ENCODE measurements at places on chromosomes 7 and 10. TPM values are rescaled to one million over a fixed set of nuclear protein-coding genes. Genes with fewer than 3 reads are reported as not detected.

- DNase-seq: no peak
- H3K4me3 ChIP-seq: no peak overlapping the region
- H3K36me3 ChIP-seq: no peaks in the 10 kb centered on the region
- H3K4me1 ChIP-seq: no peaks in the 10 kb centered on the region
- H3K27me3 ChIP-seq: no peaks in the 10 kb centered on the region
Observed at GRCh38 chr10:116385311-116385710, 42.3 kb upstream of the PNLIPRP3 start.

DNA sequence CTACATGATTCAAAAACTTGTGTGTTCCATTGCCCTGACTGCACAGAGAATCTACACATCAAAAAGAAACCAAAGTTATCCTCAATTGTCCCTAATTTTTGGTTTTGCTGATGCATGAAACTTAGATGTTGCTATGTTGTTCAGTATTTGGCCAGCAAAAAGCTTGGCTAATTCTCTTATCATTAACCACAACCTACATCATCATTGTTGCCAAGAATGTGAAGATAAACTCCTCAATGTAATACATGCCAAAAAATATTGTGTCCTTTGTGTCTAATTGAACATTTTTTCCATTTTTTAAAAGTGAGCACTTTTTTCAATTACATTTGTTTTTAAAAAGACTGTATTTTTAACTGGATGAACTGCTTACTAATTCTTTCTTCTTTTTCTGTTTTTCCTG, 268.0 kb upstream of the SEMA3D start:
- no peak overlapping the region for H3K27ac ChIP-seq
- H3K27me3 ChIP-seq: no peaks in the 10 kb centered on the region
- no peaks in the 10 kb centered on the region for H3K36me3 ChIP-seq
- no peaks in the 10 kb centered on the region for H3K4me1 ChIP-seq
- H3K4me3 ChIP-seq: no peak overlapping the region
- DNase-seq: no peak

DNA sequence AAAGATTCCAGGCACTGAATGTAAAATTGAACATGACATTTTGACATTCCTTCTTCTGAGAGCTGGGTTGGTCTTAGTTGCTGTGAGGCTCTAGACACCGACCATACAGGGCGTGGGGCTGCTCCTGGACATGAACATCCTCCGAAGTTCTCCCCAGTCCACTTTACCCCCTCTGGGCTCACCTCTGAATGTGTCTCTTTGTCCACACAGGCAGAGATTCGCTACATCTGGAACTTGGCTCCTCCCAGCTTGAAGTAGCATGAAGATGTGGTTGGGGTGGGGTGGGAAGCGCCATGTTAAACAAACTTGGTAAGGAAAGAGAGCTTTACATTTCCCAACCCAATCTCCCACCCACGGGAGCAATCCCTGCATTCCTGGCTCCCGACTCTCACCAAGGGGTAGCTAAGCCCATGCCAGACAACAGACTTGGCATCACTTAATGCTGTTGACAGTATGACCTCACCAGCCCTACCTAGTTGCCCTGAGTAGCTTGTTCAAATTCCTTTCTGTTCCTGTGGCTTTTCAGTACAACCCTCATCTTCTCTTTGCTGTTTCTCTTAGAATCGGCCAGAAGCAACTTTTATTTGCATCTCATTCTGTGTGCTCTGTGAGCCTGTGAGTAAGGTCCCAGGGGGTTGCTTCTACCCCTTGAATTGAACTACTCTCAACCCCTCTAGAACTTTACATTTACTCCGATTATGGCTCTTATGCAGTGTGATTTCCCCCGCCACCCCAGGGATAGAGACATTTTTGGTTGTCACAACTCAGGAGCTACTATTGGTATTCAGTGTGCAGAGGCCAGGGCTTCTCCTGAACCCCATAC, 211.4 kb downstream of the SEC23IP start:
- no peaks in the 10 kb centered on the region for H3K27me3 ChIP-seq
- DNase-seq: no peak
- H3K27ac ChIP-seq: no peak overlapping the region
- no peaks in the 10 kb centered on the region for H3K4me1 ChIP-seq
- no peak overlapping the region for H3K4me3 ChIP-seq
- H3K36me3 ChIP-seq: no peaks in the 10 kb centered on the region

GRCh38 chr10:113891476-113891875, 37.0 kb downstream of the NHLRC2 start:
- H3K4me3 ChIP-seq: no peak overlapping the region
- H3K36me3 ChIP-seq: peaks cover 59% of the 10 kb centered on the region
- no peak for DNase-seq
- no peaks in the 10 kb centered on the region for H3K4me1 ChIP-seq
- H3K27ac ChIP-seq: peak overlapping the region; percentile 1

- no peak for DNase-seq
- H3K4me3 ChIP-seq: no peak overlapping the region
- no peaks in the 10 kb centered on the region for H3K36me3 ChIP-seq
- no peaks in the 10 kb centered on the region for H3K27me3 ChIP-seq
- no peak overlapping the region for H3K27ac ChIP-seq
Observed at GRCh38 chr10:34176351-34176750, 638.7 kb downstream of the PARD3 start.

GRCh38 chr10:74755273-74755672, 71.1 kb upstream of the KAT6B start:
- no peaks in the 10 kb centered on the region for H3K27me3 ChIP-seq
- H3K4me1 ChIP-seq: peaks cover 18% of the 10 kb centered on the region
- H3K36me3 ChIP-seq: no peaks in the 10 kb centered on the region
- H3K27ac ChIP-seq: no peak overlapping the region

- H3K4me1 ChIP-seq: no peaks in the 10 kb centered on the region
- no peaks in the 10 kb centered on the region for H3K27me3 ChIP-seq
Observed at GRCh38 chr7:46385662-46386309, 464.7 kb upstream of the IGFBP3 start.

GRCh38 chr10:30413996-30414576, 19.9 kb upstream of the MAP3K8 start:
- H3K27ac ChIP-seq: no peak overlapping the region
- peaks cover 10% of the 10 kb centered on the region for H3K4me1 ChIP-seq
- no peaks in the 10 kb centered on the region for H3K27me3 ChIP-seq
- no peak overlapping the region for H3K4me3 ChIP-seq
- no peak for DNase-seq

GRCh38 chr7:126449611-126450268, 803.0 kb downstream of the GRM8 start:
- no peak overlapping the region for H3K27ac ChIP-seq
- H3K4me1 ChIP-seq: no peaks in the 10 kb centered on the region
- DNase-seq: no peak

GRCh38 chr10:71268758-71269157, 50.3 kb upstream of the SLC29A3 start:
- DNase-seq: no peak
- H3K27ac ChIP-seq: no peak overlapping the region
- H3K4me3 ChIP-seq: no peak overlapping the region
- H3K36me3 ChIP-seq: no peaks in the 10 kb centered on the region
- no peaks in the 10 kb centered on the region for H3K27me3 ChIP-seq

- DNase-seq: no peak
- no peaks in the 10 kb centered on the region for H3K27me3 ChIP-seq
- H3K4me3 ChIP-seq: no peak overlapping the region
- no peaks in the 10 kb centered on the region for H3K4me1 ChIP-seq
- H3K36me3 ChIP-seq: no peaks in the 10 kb centered on the region
- H3K27ac ChIP-seq: no peak overlapping the region
Observed at GRCh38 chr7:142847353-142847752, 7.5 kb upstream of the EPHB6 start.

DNA sequence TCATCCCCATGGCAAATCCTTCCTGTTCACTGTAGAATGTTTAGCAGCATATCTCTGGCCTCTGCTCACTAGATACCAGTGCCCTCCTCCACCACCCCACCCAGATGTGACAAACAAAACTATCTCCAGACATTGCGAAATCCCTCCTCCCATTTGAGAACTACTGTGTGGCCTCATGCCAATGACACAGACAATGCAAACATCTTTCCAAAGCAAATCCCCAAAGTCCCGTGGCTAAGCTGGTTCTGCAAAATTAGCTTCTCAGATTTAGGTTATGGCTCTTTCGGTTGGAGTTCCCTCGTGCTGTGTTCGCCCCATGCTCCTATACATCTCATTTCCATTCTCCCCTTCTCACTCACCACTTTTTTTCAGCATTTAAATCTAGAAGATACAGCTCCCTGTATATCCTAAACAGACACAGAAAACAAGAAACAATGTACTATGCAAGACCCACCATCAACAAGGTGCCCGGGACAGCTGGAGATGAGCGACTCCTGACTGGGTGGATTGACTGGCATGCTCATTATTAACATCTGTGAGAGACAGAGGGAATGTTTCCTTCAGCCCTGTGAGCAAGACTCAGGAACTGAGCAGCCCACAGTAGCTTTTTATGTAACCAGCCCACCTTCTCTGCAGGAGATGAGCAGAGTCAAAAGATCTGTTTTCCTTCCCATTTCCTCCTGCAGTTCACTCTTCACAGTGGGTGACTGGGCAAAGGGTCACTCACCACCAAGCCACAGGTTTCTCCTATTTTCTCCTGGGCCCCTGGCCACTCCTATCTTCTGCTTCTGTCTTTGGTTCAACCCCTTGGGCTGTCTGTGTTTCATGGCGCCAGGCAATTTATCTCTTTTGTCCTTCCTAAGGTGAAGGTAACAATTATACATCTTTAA, 225.7 kb upstream of the AOAH start:
- DNase-seq: no peak
- no peak overlapping the region for H3K27ac ChIP-seq
- no peak overlapping the region for H3K4me3 ChIP-seq
- no peaks in the 10 kb centered on the region for H3K27me3 ChIP-seq

- H3K36me3 ChIP-seq: no peaks in the 10 kb centered on the region
- no peak overlapping the region for H3K27ac ChIP-seq
- no peak for DNase-seq
- no peak overlapping the region for H3K4me3 ChIP-seq
- H3K4me1 ChIP-seq: no peaks in the 10 kb centered on the region
Observed at GRCh38 chr7:28096713-28097112, 83.9 kb downstream of the JAZF1 start.

WEE2 gene
- not detected for total RNA-seq

ZNF488 gene
- 0.13 TPM for total RNA-seq

OPALIN gene
- total RNA-seq: not detected

C10orf53 gene
- not detected for total RNA-seq

CFAP70 gene
- 1.7 TPM for total RNA-seq
